ENCODE measurements at places on chromosomes 6 and 20. TPM values are rescaled to one million over a fixed set of nuclear protein-coding genes. Genes with fewer than 3 reads are reported as not detected.

VGLL2 gene
- not detected for polyA plus RNA-seq

KIFC1 gene
- polyA plus RNA-seq: 0.14 TPM

MUCL3 gene
- polyA plus RNA-seq: not detected

CLVS2 gene
- not detected for polyA plus RNA-seq

ZC2HC1B gene
- not detected for polyA plus RNA-seq

KIF25 gene
- not detected for polyA plus RNA-seq

C20orf144 gene
- not detected for polyA plus RNA-seq

GCLC gene
- polyA plus RNA-seq: 10.1 TPM

IER3 gene
- polyA plus RNA-seq: 30.6 TPM

ZNF831 gene
- polyA plus RNA-seq: 0.01 TPM

RBPJL gene
- polyA plus RNA-seq: not detected

PGC gene
- polyA plus RNA-seq: not detected

TRAPPC3L gene
- not detected for polyA plus RNA-seq

CFAP61 gene
- not detected for polyA plus RNA-seq

C6orf15 gene
- not detected for polyA plus RNA-seq

ADGRF4 gene
- polyA plus RNA-seq: not detected

HLA-DRB5 gene
- 1,407 TPM for polyA plus RNA-seq

ZSWIM3 gene
- 0.29 TPM for polyA plus RNA-seq

L3MBTL3 gene
- 2.1 TPM for polyA plus RNA-seq

SLC17A2 gene
- not detected for polyA plus RNA-seq

NKX2-2 gene
- polyA plus RNA-seq: not detected

ULBP2 gene
- not detected for polyA plus RNA-seq

MSH5 gene
- polyA plus RNA-seq: 1.9 TPM

CALHM5 gene
- polyA plus RNA-seq: not detected

FNDC1 gene
- not detected for polyA plus RNA-seq

DACT2 gene
- polyA plus RNA-seq: not detected

EFCAB8 gene
- not detected for polyA plus RNA-seq

Measured in CD14-positive monocyte (primary cell).